ENCODE measurements at places on chromosomes 12 and 14.

DNA sequence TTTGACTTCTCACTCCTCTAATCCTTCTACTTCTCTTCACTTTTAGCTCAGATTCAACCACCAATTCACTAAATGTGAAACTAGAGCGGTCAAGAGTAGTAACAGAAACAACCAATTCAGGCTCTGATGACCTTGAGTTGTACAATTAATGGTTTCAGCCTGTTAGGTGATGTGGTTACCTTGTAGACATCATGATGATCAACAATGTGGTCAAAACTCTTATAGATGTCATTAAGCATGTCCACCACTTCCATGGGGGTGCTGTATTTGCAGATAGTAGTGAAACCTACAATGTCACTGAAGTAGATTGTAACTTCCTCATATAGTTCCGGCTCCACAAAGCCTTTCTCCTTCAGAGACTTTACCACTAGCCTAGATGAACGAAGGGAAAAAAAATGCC, 54.1 kb upstream of the PLBD1 start:
- H3K4me1 ChIP-seq: no peaks in the 10 kb centered on the region
- no peak overlapping the region for H3K4me3 ChIP-seq
- H3K27me3 ChIP-seq: no peaks in the 10 kb centered on the region
- H3K27ac ChIP-seq: no peak overlapping the region

DNA sequence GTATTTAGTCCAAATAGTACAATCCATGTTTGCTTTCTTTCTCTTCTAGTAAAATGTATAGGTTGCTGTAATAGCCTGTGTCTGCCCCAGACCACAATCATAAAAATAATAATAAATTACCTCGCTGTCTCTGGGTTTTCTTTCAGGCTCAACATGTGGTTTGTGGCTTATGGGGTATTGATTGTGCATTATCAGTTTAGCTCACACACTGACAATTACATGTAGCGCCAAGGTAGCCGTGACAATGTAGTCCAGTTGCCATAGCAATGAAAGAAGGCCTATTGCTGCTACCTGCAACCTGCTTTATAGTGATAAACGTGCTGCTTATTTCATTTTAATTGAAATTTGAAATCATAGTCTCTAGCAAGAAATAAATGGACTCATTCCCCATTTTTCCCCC, 1009.8 kb downstream of the NRXN3 start:
- H3K36me3 ChIP-seq: no peaks in the 10 kb centered on the region
- H3K4me3 ChIP-seq: no peak overlapping the region
- no peaks in the 10 kb centered on the region for H3K27me3 ChIP-seq
- no peak overlapping the region for H3K27ac ChIP-seq
- H3K4me1 ChIP-seq: no peaks in the 10 kb centered on the region

GRCh38 chr14:105084741-105085571, 19.7 kb upstream of the GPR132 start:
- H3K4me3 ChIP-seq: no peak overlapping the region
- H3K36me3 ChIP-seq: no peaks in the 10 kb centered on the region
- H3K27me3 ChIP-seq: no peaks in the 10 kb centered on the region
- peaks cover 12% of the 10 kb centered on the region for H3K4me1 ChIP-seq
- no peak for DNase-seq

DNA sequence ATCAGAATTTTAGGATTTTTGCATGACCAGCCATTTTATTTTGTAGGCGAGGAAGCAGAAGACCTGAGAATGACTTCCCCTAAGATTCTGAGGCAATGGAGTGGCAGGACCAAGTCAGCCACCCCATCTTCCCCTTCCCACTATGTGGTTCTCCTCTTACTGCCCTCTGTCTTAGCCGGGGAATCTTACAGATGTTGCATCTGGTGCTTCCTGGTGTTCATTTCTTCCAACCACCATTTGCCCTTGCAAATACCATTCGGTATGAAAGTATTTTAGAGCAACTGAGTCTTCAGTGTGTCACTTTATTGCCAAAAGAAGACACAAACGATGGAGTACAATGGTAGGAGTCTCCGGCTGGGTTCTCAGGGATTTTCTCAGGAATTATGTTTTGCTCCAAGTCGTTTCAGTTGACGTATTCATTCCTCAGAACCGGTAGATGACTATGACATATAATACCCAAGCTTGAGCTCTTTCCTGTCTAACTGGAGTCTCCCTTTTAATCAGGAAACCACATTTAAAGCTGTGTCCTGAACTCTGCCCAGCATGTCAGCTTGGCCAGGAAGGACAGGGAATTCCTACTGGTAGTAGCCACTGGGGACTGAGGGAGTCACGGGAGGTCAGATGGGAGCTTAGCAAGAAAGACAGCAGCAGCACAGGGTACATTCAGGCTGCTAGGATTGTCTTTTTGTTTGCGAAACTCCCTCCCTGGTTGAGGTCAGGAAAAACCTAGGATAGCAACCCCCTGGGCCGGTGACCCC, 87.0 kb downstream of the SAMD4A start:
- H3K27me3 ChIP-seq: no peaks in the 10 kb centered on the region
- H3K4me1 ChIP-seq: no peaks in the 10 kb centered on the region
- H3K36me3 ChIP-seq: no peaks in the 10 kb centered on the region
- H3K4me3 ChIP-seq: no peak overlapping the region
- H3K27ac ChIP-seq: no peak overlapping the region

DNA sequence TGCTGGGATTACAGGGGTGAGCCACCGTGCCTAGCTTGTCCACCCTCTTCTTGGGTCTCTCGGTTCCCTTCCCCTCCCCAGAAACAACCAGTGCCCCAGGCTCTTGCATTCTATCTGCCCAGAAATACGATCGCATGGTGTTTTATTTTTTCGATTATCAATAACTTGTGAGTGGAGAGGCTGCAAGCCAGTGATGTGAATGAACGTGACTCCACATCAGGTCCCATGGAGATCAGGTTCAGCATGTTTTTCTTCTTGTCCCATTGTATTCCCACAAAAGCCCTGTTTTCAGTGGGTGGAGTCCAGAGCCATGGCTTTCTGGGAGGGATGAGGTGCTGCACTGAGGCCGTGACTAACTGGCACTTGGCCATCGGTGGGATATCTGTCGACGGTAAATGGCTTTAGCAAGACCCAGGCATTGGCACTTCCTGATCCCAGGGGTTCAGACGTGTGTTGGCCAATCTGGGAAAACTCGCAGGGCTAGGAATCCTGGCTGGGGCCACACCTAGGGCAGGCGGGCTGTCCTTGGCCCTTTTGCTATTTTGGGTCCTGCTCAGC, 12.7 kb upstream of the HNF1A start:
- H3K36me3 ChIP-seq: no peaks in the 10 kb centered on the region
- H3K27me3 ChIP-seq: no peaks in the 10 kb centered on the region
- no peaks in the 10 kb centered on the region for H3K4me1 ChIP-seq

DNA sequence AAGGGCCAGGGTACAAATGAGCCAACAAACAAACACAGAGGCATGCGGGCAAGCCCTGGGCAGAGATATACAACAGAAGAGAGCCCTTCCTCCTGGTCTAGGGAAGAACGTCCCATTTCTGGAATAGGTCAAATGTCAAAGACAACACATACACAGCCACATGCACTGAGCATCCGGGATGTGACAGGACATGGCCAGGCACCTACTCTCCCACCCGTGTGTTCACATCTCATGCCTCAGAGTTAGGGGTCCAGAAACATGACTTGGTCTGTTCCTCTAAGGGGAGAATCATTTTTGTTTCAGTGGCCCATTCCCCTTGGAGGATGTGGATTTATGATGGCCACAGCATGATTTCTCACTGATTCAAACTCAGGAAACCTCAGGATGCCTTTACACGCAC, 801 bp upstream of the ASB2 start:
- H3K4me3 ChIP-seq: no peak overlapping the region
- no peak for DNase-seq
- H3K27me3 ChIP-seq: no peaks in the 10 kb centered on the region
- H3K27ac ChIP-seq: no peak overlapping the region
- peaks cover 14% of the 10 kb centered on the region for H3K4me1 ChIP-seq
- no peaks in the 10 kb centered on the region for H3K36me3 ChIP-seq

All from effector memory CD4-positive, alpha-beta T cell (primary cell).